ENCODE measurements at places on chromosomes 2 and 18.

DNA sequence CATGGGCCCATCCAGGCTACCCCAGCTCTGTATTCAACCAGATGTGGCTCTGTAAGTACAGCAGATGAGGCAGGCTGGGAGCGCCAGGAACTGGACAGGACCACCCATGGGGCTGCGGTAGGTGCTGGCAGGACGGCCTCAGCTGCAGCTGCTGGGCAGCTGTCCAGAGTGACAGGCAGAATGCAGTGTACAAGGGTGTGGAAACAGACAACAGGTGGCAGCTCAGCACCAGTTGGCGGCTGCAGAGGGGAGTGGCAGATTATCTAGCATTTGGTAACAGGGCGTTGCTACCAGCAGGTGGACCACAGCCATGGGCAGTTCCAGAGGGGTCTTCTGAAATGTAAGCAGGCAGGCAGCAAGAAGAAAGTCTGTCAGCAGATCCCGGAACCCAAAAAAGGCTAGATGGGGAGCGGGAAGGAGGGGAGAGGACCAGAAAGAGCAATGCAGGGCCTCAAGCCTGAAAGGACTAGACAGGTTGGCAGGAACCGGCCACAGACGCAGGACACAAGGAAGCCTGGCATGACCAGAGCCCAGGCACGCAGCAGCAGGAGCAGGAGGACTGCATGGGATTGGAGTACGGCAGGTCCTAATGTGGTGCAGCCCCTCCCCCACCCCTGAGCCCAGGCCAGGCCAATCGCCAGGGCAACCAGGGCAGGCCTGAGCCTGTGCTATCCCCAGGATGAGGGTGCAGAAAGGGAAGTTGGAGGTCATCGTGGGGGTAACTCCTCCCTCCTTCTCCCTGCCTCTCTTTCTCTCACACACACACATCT is 24.7 kb downstream of the PKDCC start:
- DNase-seq = no peak

DNA sequence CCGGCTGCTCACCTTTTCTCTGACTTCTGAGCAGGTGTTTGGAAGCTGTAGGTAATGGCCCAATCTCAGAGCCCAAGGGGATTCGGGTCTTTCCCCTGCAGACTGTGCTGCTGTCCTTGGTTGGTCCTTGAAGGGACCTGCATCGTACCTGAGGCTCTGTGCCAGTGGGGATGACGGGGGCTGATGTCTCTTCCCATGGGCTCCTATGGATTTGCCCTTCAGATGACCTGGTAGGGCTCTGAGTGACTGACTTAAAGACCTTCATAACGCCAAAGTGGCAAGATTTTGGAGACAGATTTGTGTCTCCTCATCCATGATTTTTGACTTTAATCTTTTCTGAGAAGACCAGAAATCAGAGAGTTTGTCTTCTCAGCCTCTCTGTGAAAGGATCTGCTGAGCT is 166.1 kb downstream of the FAM210A start:
- no peak for DNase-seq

DNA sequence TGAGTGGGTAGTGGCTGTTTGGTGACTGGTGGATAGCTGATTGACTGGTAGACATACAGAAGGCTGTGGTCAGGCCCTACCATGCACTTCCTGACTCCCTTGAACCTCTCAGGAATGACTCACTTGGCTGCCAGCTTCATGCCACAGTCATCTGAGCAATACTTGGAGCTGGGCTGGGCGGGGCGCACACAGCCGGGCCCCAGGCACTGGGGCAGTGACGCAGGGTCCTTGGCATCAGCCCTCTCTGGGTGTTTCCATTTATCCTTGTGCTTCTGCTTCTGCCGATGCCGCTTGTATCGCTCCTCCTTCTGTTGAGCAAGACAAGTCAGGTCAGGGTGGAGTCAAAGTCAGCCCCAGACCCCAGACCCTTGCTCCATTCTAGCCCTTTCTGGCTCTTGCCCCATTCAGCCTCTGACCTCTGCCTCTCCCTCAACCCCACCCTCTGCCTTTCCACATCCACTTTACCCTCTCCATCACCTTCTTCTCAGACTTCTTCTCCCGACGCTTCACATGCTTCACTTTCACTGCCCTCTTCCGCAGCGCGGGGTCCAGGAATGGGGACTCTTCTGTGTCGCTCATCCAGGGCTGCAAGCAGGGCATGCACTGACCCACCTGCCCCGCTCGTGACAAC is 3.0 kb upstream of the MBD1 start:
- DNase-seq = no peak

DNA sequence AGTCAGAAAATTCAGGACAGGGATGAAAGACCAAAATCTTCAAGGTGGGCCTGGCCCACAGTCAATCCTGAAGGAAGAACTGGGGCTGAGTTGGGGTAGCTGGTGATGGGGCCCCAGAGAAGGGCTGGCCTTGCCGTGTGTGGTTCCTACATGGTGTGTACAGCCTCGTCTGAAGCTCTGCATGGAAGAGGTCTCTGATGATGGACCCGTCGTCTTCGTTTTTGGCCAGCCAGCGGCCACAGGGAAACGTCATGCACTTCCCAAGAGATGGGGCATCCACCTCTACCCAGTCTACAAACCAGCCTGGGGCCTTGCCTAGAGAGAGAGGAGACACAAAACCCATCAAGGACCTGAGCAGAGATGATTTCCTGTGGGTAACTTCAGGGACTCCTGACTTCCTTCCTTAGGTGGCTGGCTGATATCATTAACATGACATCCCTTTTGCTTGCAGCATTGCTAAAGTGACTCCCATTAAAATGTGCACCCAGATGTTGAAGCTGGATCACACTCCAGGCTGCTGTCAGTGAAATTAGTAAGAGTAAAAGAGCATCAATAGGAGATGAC is 115.3 kb downstream of the LOXHD1 start:
- DNase-seq = no peak

GRCh38 chr2:66781804-66782203 is 346.9 kb downstream of the MEIS1 start:
- DNase-seq = no peak

DNA sequence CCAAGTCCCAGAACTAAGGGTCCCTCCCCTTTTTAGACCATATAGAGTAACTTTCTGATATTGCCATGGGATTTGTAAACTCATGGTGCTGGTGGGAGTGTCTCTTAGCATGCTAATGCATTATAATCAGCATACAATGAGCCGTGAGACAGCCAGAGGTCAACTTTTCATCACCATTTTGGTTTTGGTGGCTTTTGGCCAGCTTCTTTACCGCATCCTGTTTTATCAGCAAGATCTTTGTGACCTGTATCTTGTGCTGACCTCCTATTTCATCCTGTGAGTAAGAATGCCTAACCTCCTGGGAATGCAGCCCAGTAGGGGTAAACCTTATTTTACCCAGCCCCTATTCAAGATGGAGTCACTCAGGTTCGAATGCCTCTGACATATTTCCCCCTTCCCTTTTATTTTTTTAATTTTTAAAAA is 148.2 kb downstream of the PHLPP1 start:
- no peak for DNase-seq

- no peak for DNase-seq
Observed at GRCh38 chr2:211132046-211132445, 575.6 kb downstream of the CPS1 start.

DNA sequence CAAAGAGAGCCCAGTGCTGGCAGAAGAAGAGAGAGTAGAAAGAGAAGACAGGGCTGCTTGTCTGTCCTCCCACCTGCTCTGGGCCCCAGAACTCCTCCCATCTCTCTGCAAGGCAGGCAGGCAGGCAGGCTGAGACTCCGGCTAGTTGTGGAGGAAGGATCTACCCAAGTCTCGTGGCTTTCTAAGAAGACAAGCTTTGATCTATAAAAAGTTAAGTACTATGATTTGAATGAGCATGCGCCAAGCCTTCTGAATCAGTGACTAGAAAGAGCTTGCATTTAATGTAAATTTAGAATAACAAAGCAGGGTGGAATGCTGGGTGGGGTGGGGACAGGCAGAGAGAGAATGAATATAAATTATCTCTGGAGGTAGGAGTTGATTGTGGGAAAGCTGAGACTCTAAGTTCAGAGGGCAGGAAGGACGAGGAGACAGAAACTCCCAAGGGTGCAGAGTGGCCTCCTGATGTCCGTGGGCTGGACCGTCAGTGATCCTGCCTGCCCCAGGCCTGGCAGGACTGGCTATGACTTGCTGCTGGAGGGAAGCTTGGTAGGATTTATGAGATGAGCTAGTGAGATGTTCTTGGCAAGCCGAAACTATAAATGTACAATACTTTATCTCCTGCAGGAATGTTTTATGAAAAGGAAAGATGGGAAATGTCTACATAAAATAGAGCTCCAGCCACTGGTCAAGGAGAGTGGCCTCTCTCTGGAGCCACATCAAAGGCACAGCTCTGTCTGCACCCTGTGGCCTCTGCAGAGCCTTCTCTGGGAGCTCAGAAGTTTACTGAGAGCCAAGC is 447.5 kb downstream of the TNS1 start:
- no peak for DNase-seq

DNA sequence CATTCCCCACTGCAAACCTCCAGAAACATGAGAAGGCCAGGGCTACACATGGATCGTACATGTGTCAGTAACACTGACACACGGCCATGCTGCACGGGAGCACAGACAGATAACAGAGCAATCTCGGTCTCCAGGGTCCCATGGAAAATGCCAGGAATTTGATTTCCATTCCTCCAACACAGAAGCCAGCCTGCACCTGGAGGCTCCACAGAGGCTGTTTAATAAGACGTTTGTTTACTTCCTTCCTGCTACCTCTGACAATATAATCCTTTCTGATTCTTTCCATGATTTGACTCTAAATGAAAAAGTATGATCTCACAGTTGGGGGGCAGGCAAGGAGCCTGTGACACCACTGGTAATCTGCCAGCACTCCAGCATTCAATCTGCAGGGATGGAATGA is 210.9 kb upstream of the DDX18 start:
- DNase-seq = no peak

DNA sequence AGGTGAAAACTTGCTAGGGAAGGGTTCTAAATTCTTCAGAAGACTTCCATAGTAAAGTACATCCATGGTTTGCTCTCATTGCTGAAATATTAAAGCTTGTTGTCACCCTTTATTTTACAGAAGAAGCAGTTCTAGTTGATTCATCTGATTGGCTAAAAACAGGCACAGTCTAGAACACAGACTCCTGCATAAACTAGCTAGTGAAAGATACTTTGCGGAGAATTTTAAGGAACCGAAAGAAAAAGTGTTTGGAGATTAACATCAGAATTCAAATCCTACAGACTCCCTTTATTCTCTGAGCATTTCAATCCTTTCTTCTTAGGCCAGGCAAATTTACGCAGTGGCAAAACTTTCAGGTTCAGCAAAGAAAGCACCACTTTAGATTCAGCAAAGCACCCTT is 1076.5 kb upstream of the ZEB2 start:
- DNase-seq = no peak

DNA sequence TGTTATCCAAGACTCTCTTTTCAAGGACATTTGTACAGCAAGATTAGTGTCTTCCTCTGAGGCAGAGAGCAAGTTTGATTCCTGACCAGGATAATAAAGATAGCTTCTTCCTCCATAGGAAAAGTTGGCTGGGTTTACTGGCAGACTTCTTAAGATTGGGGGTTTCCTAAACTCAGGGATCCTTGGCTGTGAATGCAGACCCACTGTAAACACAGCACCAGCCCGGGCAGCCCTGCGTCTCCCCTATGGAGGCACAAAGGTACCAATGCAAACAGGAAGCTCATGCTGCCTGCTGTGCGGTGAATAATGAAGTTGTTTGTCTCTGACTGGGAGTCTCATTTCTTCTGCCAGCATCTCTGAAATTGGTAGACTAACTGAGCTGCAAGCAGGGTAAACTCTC is 96.2 kb upstream of the ARHGAP28 start:
- no peak for DNase-seq

- no peak for DNase-seq
Observed at GRCh38 chr2:47050762-47051161, 104.3 kb downstream of the STPG4 start.

- DNase-seq = no peak
Observed at GRCh38 chr2:8028981-8029380, 652.9 kb upstream of the ID2 start.

DNA sequence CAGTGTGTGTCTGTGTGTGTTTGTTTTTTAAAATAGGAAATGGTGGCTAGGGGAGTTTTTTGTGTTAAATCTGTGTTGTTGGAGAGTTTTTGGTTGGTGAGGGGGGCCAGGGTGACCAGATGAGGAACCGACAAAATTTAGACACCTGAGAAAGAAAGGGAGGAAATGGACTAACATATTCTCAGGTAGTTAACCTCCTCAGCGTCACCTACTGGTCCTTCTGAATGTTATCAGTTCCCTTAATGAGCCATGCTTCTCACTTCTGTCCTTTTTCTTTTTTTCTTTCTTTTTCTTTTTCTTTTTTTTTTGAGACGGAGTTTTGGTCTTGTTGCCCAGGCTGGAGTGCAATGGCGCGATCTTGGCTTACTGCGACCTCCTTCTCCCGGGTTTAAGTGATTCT is 107.0 kb downstream of the FMNL2 start:
- DNase-seq = no peak

GRCh38 chr2:162037028-162037795 is 36.8 kb downstream of the DPP4 start:
- DNase-seq = no peak

DNA sequence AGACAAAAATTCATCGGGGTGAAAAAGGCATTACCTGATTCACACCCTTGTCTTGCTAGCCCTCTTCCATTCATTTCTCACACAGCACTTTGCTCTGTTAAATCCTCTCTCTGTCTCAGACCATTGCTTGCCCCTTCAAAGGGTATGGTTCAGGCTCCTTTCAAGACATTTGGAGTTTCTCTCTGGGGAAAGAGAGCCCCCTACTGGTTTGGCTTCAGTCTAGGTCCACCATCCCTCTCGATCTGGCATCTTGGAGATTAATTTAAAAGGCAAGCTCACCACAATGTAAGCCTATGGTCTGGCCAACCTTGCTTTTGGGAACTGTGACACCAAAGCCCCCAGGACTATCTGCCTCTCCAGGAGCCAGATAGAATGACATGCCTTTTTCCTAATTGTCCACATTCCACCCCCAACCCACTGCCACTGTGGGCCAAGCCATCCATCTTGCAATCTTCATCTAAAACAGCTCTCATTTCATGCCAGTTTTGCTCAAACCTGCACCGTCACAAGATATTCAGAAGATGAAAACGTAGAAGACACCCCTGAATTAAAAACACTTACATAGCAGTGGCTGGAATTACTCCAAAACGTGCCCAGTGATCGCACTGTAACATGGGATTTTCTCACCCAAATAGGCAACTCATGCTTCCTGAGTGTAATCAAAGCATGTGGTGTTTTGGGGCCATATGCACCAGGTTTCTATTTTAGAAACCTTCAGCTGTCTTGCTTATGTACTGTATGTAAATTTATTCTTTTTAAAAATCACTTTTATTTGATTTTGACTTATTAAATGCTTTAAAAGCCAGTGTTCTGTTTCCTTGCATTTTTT is 93.9 kb downstream of the FARSB start:
- no peak for DNase-seq

GRCh38 chr2:214019229-214019972 is 391.5 kb upstream of the VWC2L start:
- DNase-seq = no peak

DNA sequence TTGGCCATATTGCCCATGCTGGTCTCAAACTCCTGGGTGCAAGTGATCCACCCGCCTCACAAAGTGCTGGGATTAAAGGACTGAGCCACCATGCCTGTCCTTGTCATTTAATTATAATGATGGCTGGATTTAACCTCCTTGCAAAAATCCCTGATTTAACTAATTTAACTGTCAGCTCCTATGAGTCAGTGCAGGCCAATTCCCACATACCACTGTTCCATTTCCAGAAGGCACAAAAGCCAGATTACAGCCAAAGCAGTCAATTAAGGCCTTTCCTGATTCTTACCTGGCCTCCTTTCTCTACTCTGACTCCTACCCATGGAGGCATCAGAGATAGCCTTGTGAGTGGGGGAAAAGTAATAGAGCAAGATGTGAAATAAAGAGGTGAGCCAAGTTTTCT is 12.3 kb upstream of the SLC35F5 start:
- DNase-seq = no peak

Data from stimulated activated CD8-positive, alpha-beta memory T cell treated with anti-CD3 and anti-CD28 coated beads, Interleukin-15, amount 100 ng/mL, for 24 hours (primary cell).